Hippocampal formation (tissue), 2 donors: ENCODE measurements at places on chromosomes 12 and 14.

DNA sequence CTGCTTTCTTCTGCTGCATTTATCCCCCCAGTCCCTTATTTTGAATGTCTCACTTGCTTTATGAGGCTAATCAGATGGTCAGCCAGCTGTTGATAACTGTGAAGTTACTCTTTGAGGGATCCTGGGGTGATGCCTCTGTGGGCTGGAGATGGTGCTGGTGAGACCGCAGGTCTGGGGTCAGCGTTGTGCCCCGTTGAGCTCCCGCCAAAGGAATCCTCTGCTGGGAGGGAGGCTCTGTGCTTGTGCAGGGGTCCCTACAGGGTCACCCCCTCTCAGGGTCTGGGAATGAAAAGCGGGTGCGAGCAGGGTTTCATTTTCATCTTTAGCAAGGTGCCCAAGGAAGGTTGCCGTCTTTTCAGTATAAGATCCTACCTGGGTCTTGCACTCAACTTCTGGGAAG is 161.2 kb upstream of the RTL1 start:
- DNase-seq, result no peak

GRCh38 chr12:44285321-44285960 is 449.6 kb downstream of the TMEM117 start:
- no peak for DNase-seq

GRCh38 chr12:64669270-64669842 is 59.1 kb downstream of the RASSF3 start:
- no peak for DNase-seq

GRCh38 chr12:20415028-20415427 is 46.7 kb downstream of the PDE3A start:
- DNase-seq, result no peak

- peak; percentile 76 for DNase-seq
Observed at GRCh38 chr14:70972107-70972976, 65.1 kb downstream of the PCNX1 start.

DNA sequence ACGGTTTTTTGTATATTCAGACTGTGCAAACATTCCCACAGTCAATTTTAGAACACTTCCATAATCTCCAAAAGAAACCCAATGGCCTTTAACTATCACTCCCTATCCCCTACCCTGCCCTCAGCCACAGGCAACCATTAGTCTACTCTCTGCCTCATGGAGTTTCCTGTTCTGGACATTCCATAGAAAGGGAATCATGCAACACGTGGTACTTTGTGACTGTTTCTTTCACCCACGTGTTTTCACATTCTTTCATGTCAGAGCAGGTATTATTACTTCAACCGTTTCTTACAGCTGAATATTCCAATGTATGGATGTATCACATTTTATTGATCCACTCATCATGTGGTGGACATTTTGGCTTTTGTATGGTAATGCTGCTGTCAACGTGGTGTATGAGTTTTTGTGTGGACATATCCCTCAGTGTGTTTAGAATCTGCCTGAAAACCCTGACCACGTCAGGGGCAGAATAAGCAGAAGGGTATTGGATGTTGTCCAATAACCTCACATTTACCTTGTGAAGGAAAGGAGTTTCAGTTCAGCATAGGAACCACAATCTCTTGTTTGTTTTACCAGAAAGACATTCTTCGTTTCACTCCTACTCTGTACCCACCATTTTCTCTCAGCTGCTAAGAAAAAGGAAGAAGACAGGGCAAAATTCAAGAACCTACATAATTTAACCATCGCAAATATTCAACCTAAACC is 107.5 kb upstream of the DYRK2 start:
- DNase-seq, result no peak

DNA sequence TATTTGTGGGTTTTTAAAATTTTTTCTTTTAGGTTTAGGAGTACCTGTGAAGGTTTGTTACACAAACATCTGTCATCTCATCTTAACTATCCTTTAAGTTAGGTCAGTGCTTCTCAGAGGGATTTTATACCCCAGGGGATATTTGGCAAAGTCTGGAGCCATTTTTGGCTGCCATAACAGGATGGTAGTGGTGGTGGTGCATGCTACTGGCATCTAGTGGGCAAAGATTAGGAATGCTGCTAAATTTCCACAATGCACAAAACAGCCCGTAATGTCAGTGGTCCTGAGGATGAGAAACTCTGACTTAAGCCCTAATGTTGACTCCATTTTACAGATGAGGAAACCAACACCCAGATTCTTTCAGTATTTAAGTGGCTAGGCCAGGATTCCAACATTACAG is 85.2 kb upstream of the MYF6 start:
- DNase-seq, result no peak
